Skin of body (tissue), 3 donors: ENCODE measurements at places on chromosomes 5 and 9. TPM values are rescaled to one million over a fixed set of nuclear protein-coding genes. Genes with fewer than 3 reads are reported as not detected.

GRCh38 chr5:108125771-108126511 is 256.0 kb downstream of the FBXL17 start:
- DNase-seq = no peak

DNA sequence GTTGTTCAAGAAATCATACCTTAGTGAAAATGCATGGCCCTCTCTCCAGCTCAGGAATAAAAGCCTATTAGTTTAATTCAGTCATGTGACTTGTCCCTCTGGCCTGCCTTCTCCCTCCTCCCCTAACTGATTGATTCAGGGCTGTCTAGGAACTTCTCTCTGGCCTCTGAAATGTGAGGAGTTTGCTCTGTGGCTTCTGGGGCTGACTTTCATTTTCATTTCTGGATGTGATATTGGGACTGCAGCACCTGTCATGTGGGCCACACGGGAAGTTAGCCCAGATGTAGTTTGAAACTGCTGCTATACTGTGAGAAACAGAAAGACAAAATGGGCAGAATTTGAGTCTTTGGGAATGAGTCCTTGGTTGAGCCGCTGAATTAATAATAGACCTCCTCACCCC is 44.8 kb downstream of the PARP8 start:
- DNase-seq = no peak

GRCh38 chr5:8813180-8813579 is 732.7 kb downstream of the SEMA5A start:
- no peak for DNase-seq

GRCh38 chr9:83637389-83637788 is 14.4 kb downstream of the IDNK start:
- DNase-seq = no peak

The SH2D3C gene
- total RNA-seq = 5.7 TPM

GRCh38 chr9:31034311-31034710 is 1350.1 kb upstream of the ACO1 start:
- no peak for DNase-seq

The FGD3 gene
- 5.9 TPM for total RNA-seq

DNA sequence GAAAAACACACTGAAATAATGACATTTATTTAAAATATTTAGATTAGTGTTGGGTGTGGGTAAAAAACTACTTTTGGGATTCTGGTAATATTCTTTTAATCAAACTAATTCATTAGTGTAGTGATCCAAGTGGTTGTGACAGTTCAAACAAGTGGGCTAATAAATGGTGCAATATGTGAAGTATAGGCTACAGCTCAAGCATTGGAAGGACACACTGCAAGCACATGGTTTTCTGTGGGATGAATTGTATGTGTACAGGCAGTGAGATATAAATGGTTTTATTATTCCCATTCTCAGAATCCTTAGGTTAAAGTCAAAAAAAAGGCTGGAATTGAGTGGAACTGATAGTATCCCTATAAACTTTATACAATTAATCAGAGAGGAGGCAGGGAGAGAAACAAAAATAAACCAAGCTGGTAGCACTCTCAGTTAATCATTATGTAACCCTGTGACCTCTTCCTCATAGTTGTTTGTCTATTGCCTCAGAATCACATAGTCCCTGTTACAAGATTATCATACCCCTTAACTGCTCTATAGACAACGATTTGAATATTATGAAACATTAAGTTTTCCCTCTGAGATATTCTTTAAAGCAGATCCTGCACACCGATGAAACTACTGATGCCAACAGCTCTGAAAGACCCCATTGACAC is 1755.4 kb upstream of the ACO1 start:
- no peak for DNase-seq

DNA sequence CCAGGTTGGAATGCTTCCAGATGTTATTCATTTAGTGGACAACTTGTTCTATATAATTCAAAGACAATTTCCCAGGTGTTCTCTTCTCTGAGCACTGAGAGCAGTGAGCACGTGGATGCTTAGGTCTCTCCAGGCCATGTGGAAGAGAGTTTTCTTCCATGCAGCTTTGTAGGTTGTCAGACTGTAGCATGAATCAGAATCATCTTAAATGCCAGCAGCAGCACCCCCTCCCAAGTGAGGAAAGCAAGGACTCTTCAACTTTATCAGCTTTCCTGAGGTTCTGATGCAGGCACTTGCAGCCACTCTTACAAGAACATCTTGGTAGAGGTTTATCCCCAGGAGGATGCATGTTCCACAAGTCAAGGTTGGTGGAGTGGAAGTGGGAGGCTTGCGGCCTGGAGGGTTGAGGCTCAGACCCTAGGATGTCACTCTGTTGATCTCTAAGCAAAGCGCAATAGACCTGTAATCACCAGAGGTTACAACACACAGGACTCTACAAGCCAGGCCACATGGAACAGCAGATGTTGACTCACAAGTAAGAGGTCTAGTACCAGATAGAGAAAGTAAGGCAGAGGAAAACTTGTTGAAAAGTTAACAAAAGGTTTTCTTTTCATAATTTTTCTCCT is 47.7 kb downstream of the UGCG start:
- no peak for DNase-seq

- no peak for DNase-seq
Measured at GRCh38 chr5:145718956-145719355, 116.2 kb downstream of the PRELID2 start.

- DNase-seq = no peak
Measured at GRCh38 chr5:111411301-111411700, 101.0 kb downstream of the STARD4 start.

DNA sequence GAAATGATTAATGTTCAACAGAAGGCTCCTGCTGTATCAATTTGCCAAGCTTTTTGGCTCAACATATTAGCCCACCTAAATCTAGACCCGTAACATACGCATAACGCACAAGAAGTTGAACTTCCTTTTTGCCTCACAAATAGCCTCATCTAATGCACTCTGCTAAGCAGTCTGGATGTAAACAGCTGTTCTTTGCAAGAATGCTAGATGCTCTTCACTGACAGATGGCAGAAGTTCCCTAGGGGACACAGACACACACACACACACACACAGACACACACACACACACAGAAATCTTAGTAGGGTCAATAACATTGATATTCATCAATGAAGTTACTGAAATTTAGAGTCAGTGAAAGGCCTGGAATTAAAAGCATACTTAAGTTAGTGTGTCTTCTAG is 13.2 kb upstream of the PCA3 start:
- no peak for DNase-seq

DNA sequence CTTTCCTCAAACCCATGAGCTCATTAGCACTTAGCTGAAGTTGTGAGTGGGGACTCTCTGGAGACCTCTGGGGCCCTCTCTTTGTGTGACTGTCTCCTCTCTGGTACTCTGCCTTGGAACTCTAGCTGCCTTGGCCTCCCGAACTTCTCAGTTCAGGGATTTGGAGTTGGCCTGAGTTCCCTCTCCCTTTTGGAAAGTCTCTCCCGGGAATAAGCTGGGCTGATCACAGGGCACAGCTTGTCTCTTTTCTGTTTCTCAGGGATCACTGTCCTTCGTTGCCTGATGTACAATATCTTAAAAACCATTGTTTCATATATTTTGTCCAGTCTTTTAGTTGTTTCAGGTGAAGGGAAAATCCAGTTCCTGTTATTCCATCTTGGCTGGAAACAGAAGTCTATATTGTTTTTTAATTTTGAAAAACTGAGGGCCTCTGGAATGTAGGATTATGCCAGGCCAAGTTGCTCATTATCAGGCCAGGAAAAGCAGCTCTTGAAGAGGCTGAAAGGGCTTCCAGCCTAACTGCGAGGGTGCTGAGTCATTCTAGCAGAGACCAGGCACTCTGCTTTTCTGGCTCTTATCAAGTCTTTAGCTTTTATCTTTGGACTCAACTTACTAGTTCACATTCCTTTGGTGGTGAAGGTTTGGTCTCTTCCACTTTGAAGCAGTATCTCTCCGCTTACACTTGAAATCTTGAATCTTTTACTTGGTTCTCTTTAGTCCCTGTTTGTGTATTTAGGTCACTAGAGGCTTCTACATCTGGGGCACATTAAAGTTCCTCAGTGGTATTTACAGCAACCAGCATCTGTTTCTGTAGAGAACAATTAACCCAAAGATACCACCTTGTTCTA is 8.4 kb upstream of the RGS3 start:
- DNase-seq = peak; percentile 52

DNA sequence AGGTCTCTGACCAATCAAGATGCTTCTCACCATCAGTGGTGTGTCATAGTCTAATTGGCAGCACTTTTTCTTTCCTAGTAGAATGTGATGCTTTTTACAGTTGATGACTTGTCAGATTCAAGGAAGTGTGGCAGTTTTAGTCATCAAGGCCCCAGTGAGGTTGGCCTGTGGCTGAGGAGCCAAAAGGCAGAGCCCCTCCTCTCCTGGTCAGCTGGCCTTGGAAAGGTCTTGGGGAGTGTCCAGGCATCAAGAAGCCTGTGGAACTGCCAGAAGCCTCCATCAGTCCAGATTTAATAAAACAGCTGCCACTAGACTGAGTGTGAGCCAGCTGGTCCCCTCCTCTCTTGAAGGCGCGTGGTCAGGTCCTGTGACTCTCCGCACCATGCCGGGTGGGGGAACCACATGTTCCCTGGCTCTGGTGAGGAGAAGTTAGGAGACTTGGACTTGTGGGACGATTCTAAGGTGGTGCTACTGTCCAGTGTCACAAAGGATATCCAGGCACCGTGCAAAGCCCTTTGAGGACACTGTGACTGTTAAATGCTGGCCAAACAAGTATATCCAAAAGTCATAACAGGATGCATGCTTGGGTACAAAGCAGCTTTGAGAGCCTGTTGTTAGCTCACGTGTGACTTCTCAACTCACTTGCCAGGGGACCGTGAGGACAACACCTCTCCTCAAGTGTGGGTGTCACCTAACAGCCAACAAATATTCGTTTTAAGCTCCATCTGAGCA is 6.1 kb upstream of the ANGPTL2 start:
- DNase-seq = peak; percentile 26

DNA sequence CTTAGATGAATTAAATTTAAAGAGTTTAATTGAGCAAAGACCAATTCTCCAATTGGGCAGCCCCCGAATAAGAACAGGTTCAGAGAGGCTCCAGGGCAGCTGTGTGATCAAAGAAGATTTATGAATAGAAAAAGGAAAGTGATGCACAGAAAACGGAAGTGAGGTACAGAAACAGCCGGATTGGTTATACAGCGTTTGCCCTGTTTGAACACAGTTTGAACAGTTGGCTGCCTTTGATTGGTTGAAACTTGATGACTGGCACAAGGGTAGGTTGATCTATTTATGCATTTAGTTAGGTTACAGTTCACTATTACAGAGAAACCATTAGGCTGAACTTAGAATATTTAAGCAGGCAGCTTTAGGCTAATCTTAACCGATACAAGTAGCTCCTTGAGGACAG is 29.5 kb downstream of the NIM1K start:
- DNase-seq = no peak

DNA sequence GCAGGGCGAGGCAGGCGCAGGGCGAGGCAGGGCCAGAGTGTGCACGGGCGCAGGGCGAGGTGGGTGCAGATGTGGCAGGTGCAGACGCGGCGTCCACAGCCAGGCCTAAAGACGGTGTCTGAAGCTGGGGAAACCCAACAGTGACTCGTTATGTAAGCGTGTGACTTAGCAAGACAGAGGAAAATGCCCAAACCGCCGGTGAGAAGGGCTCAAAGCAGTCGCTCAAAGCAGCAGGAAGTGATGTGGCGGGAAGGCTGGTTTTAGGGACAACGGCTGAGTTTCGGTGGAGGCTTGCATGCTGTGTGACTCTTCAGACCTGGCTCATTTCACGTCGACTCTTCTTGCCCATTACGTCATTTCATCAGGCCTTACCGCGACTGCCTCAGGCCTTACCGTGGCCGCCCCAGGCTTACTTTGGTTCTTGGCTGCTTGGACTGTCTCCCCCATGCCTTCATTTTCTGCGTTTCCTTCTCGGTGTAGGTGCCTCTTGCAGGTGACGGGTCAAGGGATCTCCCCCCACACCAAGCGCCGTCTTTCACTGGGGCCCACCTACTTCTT is 50.5 kb upstream of the EXOC3 start:
- DNase-seq = no peak

DNA sequence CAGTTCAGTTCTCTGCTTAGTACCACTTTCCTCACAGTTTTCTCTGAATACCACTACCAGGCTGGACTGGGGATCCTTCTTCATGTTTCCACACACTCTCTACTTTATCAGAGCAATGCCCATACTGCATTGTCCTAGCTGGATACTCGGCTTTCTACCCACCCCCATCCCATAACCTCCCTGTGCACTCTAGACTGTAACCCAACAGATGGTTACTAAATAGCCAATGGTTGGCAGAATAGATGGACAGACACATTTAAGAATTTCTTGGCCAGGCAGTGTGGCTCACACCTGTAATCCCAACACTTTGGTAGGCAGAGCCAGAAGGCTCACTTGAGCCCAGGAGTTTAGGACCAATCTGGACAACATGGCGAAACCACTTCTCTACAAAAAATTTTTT is 22.8 kb downstream of the CDK5RAP2 start:
- DNase-seq = no peak

The PCDHGA10 gene
- 4.9 TPM for total RNA-seq

- no peak for DNase-seq
Measured at GRCh38 chr9:86406366-86406765, 52.2 kb upstream of the TUT7 start.

DNA sequence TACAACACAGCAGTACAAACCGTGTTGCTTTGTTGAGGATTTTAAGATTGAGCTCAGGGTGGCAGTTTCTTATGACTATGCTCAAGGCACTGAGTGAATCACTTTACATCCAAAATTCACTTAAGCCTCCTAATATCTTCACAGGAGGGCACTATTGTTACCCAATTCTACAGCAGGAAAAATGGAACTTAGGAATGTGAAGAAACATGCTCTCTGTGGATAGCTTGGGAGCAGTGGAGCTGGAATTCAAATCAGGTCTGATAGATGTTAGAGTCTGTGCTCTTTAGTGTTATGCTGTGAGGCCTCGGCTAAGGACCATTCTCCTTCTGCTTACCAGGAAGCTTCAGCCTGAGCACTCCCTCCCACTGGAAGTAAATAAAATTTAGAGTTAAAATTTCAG is 18.7 kb upstream of the HMHB1 start:
- no peak for DNase-seq

- no peak for DNase-seq
Measured at GRCh38 chr9:110911659-110912418, 126.4 kb downstream of the LPAR1 start.

- no peak for DNase-seq
Measured at GRCh38 chr9:98201102-98201501, 8.7 kb upstream of the CORO2A start.

DNA sequence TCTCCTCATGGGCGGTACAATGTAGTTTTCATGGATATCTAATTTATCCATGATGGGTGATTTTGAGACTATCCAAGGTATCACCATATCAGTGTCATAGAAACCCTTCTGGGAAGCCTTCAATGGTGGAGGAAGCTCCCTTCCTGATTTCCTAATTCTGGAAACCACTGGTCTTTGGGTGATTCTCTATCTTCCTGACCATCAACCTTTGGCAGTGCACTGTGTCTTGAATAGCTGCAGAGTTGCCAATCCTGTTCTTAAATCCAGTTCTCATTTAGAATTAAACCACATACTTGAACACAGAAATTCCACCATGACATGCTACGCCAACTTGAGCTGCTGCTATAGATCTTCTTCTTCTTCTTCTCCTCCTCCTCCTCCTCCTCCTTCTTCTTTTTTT is 161.7 kb upstream of the KLF9 start:
- no peak for DNase-seq

- no peak for DNase-seq
Measured at GRCh38 chr5:181086026-181086883, 44.7 kb downstream of the OR2V1 start.

- no peak for DNase-seq
Measured at GRCh38 chr9:98254228-98255060, 1.0 kb downstream of the TBC1D2 start.

- DNase-seq = no peak
Measured at GRCh38 chr5:39266442-39266841, 47.1 kb upstream of the FYB1 start.

- DNase-seq = peak; percentile 67
Measured at GRCh38 chr5:78984439-78985115, 533 bp downstream of the ARSB start.
